ENCODE measurements at places on chromosomes 4 and X.

DNA sequence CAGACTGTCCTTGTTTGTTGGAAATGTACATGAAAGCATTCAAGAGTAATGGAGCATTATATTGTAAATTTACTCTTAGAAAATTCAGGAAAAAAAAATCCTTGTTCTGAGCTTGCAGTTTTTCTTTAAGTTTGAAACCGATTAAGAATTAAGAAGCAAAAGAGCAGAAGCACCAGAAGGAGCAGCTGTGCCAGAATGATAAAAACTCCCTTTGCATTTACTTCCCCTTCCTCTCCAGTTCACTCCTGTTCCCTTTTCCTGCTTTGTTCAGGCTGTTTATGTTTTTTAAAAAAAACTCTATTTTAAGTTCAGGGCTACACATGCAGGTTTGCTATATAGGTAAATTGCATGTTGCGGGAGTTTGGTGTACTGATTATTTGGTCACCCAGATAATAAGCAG lies 90.3 kb downstream of the ATOH1 start:
- DNase-seq = no peak

- no peak for DNase-seq
Observed at GRCh38 chr4:105548483-105548882, 3.9 kb upstream of the ARHGEF38 start.

DNA sequence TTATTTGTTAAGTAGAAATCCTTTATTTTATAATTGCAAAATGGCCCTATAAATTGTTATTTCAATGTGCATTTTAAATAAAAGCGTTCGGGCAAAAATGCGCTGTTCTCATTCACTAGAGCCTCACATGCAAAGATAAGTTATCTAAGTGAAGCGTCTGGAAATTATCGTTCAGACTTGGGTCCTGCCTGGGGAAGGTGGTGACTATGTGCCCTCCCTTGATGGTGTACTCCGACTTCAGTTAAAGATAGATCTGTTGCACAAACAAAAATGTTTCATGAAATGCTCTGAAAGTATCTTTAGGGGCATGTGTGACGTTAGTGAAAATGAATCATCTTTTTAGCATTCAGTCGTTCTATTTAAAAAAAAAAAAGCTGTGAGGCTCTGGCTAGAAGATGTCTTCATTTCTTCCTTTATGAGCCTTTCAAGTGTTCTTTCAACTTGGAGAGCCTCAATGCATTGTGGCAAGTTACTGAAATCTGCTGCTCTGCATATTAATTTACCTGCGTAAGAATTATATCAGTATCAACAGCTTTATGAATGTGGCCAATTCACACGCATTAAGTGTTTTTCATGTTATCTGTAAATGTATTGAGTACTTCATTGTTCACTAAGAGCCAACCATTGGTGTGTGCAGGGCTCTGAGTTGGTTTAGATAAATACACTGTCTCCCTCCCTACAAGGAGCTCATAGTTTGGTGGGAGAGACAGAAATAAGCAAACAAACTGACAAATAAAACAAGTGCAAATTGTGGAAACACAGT lies 83.0 kb downstream of the AFF1 start:
- DNase-seq = no peak

DNA sequence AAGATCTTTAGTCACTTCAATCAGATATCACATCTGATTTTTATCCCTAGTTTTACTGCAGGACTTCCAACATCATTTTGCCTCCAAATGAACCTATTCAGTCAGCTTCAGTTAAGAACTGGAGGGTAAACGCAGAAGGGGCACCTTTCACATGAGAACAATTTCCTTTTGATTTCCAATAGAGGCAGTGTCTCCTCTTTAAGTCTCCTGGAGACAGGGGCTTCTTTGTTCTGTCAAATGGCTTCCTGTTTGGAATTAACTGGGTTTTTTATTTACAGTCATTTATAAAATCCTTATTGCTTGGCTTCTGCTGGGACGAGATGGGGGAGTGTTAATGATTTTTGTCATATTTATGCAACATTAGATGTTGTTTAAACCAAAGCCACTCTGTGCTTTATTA lies 164.0 kb downstream of the STK32B start:
- no peak for DNase-seq

DNA sequence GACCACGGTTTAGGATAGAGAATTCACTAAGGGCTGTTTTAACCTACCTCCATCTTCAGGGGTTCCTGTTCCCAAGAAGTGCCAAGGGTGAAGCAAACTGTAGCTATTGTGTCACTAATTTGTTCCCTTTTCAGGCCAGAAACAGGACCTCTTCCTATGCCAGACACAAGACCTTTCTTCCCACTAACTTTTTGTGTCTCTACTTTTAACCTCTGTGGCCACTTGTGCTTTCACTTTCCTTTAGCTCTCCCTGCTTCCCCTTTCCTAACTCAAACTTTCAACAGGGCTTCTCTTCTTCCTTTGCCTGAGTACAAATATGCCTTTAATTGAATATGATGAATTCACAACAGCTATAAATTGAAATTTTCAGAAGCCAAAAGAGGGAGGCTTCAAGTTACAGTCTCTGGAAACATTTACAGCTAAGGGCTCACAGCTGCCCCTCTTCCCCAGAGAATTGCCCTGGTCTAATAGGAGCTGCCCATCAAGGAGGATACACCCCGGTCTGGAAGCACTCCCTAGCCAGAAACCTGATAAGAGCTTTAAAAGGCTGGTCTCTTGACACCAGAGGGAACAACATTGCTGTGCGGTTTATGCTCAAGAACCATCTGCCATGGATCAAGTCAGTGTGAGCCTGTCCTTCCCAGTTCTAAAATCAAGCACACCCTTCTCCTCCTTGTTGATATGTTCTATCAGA lies 61.7 kb upstream of the PLS3 start:
- DNase-seq = no peak

- no peak for DNase-seq
Observed at GRCh38 chr4:2296631-2297601, 35.0 kb upstream of the MXD4 start.

DNA sequence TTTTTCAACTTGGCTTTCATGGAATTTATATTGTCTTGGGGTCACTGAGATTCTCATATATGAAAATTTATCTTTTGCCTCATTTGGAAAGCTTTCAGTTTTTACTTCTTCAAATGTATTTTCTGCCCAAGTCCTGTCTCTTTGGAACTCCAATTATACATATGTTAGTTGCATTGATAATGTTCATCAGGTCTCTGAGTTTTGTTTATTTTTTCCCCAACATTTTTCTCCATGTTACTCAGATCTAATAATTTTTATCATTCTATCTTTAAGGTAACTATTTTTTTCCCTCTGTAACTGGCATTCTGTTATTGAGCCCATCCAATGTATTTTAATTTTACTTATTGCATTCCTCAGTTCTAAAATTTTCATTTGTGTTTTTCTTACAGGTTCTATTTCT lies 10.7 kb upstream of the TRO start:
- no peak for DNase-seq

DNA sequence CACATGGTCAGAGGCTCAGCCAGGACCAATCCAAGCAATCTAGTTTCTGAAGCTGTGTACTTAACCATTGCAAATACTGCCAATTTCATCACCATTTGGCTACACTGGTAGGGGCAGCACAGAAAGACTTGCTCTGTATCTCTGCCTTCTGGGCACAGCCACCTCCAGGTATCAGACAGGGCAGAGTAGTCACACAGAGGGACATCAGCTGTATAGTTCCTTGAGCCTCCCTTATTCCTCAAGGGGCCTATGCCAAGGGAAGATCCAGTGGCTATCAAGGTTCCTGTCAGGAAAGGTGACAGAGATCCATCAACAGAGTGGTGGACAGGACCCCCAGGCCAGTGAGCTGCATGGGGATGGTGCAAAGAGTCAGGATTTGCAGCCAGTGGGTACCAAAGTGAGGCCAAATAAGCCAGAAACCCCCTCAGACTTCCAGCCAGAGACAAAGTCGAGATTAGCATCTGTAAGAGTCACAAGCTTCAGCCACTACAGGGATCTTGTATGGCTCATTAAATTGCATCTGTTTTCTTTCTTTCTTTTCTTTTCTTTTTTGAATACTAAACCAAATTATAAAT lies 381.6 kb upstream of the CPEB2 start:
- DNase-seq = no peak

DNA sequence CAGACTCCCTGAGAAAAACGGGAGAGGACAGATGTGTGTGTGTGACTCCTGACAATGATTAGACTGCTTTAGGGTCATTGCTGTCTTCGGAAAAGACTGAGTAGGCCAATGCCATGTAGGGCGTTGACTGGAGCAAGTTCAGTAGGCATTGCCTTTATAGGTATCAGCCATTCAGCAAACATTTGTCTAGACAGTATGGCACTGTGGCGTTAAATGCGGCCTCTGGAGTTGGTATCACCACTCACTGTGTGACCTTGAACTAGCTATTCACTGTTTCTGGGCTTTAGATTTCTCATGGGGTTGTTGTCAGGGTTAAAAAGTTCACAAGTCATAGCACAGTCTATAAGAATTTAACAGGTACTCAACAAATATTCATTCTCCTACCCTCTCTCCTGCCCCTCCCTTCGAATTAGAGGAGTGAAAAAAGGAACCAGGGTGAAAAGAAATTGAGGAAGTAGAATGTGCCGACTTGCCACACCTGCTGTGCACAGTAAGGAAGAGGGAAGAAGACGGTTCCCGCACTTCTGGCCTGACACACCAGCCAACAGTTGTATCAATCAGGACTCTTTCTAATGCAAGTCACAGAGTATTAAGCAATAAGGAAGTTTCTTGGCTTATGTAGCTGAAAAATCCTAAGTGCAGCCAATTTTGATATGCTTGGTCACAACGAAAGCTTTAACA lies 83.2 kb upstream of the PLAC8 start:
- DNase-seq = no peak

DNA sequence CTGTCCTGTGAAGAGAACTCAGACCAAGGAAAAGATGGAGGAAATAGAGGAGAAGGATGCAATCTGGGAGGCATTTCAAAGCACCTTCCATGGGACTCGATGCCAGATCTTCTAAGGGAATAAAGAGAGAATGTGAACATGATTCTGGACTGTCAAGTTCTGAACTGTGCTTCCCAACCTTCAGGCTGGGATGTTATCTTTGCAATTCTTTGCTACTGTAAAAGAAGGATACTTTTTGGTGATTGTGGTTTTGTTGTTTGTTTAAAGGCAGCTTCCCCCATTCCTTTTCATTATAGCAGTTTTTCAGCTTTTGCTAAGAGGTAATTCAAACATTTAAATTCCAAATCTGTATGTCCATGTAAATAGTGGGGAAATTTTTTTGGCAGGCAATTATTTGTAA lies 217.3 kb downstream of the NWD2 start:
- no peak for DNase-seq

DNA sequence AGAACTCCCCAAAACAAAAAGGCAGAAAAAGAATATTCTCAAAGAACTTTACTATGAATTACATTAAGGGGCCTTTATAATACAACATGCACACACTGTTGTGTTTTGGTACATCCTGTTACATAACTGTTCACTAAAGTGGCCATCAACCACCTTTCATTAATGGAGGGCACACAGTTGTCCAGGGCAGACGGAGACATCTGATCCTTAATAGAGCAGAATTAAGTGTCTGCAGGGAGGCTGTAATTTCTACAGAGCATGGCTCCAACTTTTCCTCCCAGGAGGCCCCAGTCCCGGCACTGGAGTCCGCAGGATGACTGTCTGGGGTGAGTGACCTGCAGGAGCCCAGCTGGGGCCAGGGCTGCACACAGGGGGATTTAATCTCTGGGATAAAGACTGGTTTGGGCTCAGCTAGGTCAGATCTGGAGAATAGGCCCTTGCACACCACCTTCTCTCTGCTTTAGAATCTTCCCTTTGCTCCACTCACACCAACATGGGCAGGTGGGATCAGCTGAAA lies 233.4 kb downstream of the MAML3 start:
- no peak for DNase-seq

GRCh38 chr4:35793045-35793722 lies 451.1 kb downstream of the ARAP2 start:
- DNase-seq = no peak

- no peak for DNase-seq
Observed at GRCh38 chr4:15376594-15376993, 51.2 kb upstream of the C1QTNF7 start.

DNA sequence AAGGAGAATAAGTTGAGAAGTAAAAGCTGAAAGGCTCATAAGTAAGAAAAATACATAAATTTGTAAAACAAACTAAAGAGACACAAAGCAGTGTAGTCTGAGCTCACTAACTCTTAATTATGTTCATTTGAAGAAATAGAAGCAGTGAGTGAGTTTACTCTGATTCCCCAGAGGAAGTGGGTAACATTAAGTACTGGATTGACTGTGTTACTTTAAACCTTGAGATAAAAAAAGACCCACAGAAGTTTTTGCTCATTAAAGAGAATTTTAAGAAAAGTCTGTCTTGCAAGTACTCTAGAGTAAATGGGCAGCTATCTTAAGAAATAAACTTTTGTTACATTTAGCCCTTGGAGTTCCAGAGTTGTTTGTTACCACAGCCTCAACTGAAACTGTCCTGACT lies 2466.9 kb downstream of the PCDH7 start:
- no peak for DNase-seq

GRCh38 chr4:173529477-173530325 lies at the start of gene HAND2:
Gene HAND2 (minus strand): TSS chr4:173530229. CDS start chr4:173529289, 940 bp downstream.
- DNase-seq = no peak

GRCh38 chr4:77367638-77368037 lies 210.6 kb downstream of the CCNG2 start:
- DNase-seq = no peak

DNA sequence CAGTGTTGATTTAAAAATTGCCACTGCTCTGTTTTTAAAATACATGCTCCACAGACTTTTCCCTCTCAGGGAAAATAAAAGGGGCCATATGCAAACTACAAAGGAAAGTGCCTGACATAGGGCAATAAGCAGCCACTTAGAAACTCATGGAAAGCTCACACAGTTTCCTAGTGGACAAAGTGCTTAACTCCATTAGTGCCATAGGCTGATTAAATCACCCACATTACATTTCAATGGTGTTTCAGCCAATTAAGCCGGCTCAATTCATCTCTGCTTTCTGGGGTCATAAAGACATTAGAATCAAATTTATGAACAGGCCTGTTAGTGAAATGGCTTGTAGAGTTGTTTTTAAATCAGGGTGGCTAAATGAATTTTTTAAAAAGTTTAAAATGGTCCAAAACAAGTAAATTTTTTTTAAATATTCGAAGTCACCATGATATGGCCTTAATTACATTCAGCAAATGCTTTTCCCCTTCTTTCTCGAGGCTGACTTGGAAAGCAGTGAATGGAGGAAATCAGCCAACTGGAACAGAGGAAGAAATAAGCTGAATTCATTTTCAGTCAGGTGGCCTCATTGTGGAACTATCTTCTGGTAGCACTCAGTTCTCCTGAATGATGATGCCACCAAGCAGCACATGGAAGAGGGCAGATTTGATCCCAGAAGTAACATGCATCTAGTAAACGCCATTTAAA lies 2305.1 kb upstream of the AGA start:
- no peak for DNase-seq

DNA sequence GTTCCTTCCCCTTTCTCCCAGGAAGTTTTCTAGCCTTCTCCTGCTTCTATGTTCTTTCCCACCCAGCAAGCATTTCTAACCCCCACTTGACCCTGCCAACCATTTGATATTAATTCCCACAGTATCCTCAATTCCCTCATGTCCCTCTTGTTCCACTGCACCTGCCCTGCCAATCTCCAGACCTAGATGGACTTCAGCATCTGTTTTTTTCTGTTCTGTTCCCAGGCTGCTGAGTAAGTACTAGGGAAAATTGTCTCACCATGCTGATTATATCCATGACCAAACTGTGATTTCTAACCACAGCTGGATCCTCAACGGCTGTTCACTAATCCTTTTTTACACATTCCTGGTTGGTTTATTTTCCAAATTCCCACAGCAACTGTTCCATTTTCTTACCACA lies 37.7 kb downstream of the CLCN5 start:
- no peak for DNase-seq

GRCh38 chr4:33467291-33467690 lies 2747.1 kb downstream of the PCDH7 start:
- no peak for DNase-seq

GRCh38 chrX:63613531-63614028 lies 171.4 kb downstream of the ARHGEF9 start:
- no peak for DNase-seq
